ENCODE measurements at places on chromosomes 12 and 14.

DNA sequence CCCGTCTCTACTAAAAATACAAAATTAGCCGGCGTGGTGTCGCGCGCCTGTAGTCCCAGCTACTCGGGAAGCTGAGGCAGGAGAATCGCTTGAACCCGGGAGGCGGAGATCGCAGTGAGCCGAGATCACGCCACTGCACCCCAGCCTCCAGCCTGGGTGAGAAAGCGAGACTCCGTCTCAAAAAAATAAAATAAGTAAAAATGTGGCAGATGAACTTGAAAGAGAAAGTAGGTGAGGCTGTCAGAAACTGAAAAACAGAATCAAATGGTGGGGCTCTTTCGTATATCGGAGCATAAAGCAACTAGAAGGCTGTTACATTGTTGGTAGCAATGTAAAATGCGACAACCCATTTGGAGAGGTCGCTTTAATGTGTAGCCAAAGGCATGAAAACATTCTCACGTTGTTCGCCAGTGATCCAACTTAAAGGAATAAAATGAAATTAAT is 767 bp upstream of the CCNT1 start:
- DNase-seq: peak; percentile 4

DNA sequence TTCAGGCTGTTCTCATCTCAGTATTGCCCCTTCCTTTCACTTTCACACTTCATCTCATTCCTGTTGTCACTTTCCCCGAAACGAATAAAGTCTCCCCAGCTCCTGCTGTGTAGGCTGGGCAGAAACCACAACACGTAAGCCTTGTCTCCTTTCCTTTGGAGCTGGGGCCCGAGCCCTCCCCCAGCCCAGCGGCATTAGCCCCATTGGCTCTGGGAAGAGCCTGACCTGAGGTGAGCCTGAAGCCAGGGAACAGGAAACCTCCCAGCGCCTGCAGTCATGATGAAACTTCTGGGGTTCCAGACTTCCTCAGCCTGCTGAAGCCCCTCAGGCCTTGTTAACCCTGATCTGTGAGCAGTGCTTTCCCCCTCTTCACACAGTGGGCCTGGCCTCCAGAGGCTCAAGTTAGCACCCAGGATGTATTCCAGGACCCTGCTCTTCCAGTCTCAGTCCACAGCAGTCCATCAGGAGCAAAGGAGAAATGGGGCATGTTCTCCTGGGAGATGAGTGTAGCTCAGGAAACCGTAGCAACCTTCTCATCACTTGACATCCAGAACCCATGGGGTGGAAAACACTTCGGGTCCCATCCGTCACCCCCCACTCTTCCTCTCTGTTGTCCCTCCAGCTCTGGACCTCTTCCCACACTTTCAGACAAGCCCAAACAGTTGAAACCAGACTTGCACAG is 21.8 kb downstream of the VASH1 start:
- no peak for DNase-seq

- no peak for DNase-seq
Observed at GRCh38 chr12:103929784-103930033, 501 bp upstream of the HSP90B1 start.

GRCh38 chr12:102824218-102824835 is 92.7 kb downstream of the PAH start:
- DNase-seq: no peak

- DNase-seq: no peak
Observed at GRCh38 chr12:26239122-26239851, 43.9 kb downstream of the SSPN start.

GRCh38 chr12:88241862-88242570 is 99.9 kb downstream of the TMTC3 start:
- DNase-seq: no peak

DNA sequence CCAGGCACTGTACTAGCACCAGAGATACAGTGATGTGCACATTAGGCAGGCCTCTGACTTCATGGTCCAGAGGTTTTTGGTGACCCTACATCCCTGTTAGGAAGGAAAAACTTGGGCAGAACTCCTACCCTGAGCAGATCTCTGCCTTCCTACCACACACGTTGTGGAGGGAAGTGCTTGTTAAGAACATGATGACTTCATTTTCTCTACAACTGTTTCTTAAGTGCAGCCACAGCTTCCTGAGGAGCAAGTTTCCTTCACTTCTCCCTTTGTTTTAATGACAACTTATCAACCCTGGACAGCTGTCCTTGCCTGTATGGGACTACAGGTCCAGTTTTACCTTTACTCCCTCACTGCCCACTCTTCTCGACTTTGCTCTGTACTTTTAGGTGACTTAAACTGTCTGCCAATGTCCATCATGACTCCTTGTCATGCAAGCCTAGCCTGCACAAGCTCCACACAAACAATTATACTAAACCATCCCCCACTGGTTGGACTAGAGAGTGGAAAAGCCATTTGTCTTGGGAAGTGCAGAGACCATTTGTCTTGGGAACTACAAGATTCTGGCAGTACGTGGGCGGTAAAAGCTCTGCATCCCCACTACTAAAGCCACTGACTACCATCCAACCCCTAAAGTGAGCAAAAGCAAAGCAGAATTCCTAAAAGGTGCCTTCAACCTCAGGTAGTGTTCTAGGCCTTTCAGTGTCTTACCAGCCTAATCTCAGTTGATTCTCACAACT is 359.8 kb downstream of the EGLN3 start:
- DNase-seq: no peak

- no peak for DNase-seq
Observed at GRCh38 chr12:109744026-109744425, 30.4 kb downstream of the FAM222A start.

DNA sequence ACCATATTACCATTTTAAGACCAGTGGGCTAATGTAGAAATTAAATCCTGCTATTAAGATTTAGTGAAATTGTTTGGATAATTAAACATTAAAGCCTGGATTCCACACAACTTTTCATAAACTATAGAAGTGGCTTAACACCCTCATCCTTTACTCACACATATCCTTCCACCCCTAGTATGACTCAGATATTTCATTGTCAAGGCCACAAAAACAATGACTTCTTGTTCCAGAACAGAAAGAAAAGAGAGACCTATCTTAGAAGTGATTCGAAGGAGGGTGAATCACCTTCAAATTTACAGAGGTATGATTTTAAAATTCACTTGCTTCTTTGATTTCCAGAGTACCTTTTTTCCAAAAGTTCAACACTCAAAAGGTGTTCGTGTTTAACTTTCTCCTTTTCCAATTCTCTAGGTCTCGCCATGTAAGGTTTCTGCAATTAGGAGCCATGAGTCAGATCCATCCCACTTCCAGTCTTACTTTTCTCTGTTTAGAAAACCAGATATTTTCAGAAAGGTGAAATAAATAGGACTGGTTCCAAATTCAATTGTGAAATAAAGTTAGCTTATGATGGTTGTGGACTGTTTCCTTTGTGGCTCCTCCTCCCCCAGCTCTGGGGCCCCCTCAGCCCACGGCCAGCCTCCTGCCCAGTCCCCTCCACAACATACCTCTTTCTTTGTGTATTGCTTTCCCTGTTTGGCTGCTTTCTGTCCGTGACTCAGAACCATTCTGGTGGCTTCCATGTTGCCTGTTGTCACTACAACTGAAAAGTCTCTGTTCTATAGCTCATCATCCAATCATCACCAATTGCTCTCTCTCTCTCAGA is 24.6 kb upstream of the MGP start:
- DNase-seq: no peak

- DNase-seq: no peak
Observed at GRCh38 chr12:8911606-8912268, 2.6 kb upstream of the PHC1 start.

- DNase-seq: no peak
Observed at GRCh38 chr12:131011165-131012079, 57.7 kb downstream of the ADGRD1 start.

- no peak for DNase-seq
Observed at GRCh38 chr12:113314121-113314529, 20.8 kb downstream of the SLC8B1 start.

- peak; percentile 84 for DNase-seq
Observed at GRCh38 chr12:114668151-114668885, 15.7 kb downstream of the TBX3 start.

DNA sequence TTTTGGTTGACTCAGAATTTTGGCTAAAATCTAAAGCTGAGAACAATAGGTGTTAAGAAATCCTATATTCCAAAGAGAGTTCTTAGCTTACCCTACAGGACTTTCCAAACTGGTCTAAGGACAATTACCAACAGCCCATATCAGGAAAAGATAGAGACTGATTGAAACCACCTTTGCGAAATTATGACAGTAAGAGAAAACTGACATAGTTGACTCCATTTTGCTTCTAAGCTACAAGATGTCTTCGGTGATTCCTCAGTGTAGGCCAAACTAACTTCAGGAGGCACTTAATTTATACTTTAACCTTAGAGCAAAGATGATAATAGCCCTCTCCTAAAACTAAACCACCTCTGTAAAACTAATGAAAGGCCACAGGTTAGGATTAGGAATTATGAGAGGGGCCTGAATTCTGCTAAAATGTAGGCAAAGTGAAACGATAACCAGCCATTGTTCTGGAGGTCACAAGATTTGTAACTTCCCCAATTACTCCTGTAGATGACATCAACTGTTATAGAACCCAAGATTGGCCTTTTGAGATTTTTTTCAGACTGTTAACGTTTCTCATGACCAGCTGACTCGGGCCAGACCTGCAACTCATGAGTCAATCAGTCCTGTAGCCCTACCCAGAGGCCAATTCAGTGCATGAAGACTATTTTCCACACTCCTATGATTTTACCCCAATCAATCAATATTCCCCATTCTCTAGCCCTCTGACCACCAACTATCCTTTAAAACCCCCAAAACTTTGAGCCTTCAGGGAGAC is 43.0 kb downstream of the KLRG1 start:
- no peak for DNase-seq

- no peak for DNase-seq
Observed at GRCh38 chr12:12542964-12543363, 19.7 kb downstream of the DUSP16 start.

- DNase-seq: no peak
Observed at GRCh38 chr12:55696141-55696540, 11.6 kb downstream of the ITGA7 start.

DNA sequence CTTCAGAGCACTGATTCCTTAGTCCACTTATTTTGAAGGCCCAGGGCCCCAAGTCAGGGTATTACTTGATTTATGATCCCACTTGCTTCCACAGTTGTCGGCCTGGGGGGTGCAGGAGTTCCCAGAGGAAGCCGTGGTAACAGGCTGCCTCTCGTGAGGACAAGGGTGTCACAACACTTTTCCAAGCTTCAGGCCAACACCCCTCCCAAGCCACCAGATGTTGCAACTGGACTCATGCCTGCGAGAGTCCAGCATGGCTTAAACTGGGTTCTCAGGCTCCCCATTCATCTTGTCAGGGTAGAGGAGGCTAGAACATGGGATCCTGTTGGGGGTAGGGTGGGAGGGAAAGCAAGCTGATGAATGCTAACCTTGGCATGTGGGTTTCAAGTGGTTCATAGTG is 56.1 kb downstream of the BMP4 start:
- no peak for DNase-seq

GRCh38 chr12:113066813-113067400 is 10.4 kb downstream of the DTX1 start:
- no peak for DNase-seq

GRCh38 chr14:65321370-65321875 is 91.1 kb upstream of the FUT8 start:
- no peak for DNase-seq

GRCh38 chr12:11822081-11822834 is 172.8 kb downstream of the ETV6 start:
- DNase-seq: no peak

- no peak for DNase-seq
Observed at GRCh38 chr12:40942326-40942725, 245.8 kb upstream of the PDZRN4 start.

DNA sequence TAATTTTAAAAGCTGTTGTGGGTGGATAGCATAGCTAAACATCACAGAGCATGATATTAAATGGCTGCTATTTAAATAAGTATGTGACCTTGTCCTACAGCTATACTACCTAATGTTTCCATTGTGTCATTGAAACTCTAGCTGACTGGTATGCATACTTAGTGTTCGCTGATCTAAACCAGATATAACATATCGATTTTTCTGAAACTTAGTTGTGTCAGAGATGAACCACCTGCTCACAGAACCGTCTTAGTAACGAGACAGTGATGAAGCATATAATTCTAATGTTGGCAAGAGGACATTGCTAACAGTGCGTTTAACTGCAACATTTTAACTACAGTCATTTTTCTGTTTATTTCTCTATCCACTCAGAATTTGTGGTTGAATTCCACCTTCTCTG is 36.1 kb upstream of the NUAK1 start:
- no peak for DNase-seq

DNA sequence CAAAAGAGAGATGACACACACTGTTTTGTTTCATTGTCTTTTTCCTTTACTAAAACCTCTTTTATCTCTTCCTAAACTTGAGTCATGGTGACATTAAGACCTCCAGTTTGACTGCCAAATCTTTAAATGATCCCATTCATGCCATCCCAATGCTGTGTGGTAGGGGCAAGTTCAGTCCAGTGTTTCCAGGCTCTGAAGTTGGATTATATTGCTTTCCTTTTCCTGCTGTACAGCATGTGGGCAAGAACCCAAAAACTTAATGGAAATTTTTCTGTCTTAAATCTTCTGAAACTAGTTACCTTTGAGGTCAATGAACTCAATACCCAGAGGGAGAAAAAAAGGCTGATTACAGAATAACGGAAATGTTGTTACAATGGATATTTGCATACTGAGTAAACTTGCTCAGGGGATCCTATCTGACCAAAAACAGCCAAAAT is 187.1 kb upstream of the FAR2 start:
- DNase-seq: no peak

- no peak for DNase-seq
Observed at GRCh38 chr14:89881839-89882238, 72.7 kb downstream of the EFCAB11 start.

- DNase-seq: no peak
Observed at GRCh38 chr12:3972576-3972975, 99.4 kb upstream of the PARP11 start.

DNA sequence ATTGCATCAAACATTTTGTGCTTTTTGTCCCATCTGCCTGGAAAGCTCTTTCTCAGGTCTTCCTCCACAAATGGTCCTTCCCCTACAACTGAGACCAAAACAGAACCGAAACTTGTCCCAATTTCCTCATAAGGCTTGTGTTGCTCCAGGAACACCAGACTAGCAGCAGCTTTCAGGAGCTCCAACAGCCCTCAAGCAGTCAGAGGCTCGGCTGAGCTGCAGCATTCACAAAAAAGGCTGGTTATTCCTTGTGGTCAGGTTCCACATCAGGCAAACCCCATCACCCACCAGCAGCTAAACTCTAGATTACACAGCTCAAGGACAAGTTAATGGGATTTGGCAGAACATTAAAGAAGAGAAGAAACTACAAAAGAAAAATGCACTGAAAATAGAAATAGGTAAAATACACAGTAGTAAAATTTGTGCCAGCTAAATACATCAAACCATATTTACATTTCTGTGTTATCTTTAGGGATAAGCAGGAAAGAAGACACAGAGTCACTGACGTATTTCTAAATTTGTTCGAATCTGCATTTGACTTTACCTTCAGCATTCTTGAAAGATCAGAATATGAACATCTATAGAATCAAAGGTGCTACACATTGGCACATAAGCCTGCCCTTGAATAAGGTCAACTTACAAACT is 141.2 kb downstream of the STXBP6 start:
- DNase-seq: no peak

- DNase-seq: no peak
Observed at GRCh38 chr12:119788786-119789185, 88.3 kb downstream of the CIT start.

- DNase-seq: no peak
Observed at GRCh38 chr14:103135333-103136260, 12.3 kb downstream of the TNFAIP2 start.

GRCh38 chr12:128727461-128727860 is 96.3 kb downstream of the SLC15A4 start:
- no peak for DNase-seq

GRCh38 chr14:53180272-53181221 is 27.4 kb upstream of the DDHD1 start:
- DNase-seq: no peak
